ENCODE measurements at places on chromosomes 16 and 17.

DNA sequence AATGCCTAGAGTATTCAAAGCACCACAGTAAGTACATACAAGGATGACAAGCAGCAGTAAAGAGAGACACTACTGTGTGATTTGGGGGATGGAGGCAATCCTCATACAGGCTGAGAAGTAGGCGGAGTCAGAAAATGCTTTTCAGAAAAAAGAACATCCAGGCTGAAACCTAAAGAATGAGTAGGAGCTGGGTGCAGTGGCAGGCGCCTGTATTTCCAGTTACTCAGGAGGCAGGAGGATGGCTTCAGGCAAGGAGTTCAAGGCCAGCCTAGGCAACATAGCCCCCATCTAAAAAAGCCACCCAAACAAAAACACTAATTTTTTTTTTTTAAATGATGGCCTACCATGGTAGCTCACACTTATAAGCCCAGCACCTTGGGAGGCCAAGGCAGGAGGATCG, 10.3 kb downstream of the KANSL1 start:
- no peak for DNase-seq

GRCh38 chr16:81140930-81141780, 45.0 kb upstream of the GCSH start:
- DNase-seq, result no peak

DNA sequence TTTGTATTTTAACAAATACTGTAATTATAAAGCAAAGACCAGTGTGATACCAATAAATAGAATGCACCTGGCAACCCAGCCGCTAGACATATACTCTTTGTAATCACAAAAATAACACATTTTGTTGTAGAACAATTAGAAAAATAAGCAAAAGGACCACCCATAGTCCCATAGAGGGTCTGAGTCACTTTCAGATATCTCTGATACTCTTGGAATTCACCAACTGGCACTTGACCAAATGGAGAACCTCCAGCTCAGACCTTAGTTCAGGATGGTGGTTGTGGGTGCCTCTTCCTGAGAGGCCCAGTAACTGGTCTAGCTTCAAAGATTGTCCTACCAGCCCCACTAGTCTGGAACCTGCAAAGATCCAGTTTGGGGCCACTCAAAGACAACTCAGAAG, 789 bp upstream of the TERF2 start:
- no peak for DNase-seq

DNA sequence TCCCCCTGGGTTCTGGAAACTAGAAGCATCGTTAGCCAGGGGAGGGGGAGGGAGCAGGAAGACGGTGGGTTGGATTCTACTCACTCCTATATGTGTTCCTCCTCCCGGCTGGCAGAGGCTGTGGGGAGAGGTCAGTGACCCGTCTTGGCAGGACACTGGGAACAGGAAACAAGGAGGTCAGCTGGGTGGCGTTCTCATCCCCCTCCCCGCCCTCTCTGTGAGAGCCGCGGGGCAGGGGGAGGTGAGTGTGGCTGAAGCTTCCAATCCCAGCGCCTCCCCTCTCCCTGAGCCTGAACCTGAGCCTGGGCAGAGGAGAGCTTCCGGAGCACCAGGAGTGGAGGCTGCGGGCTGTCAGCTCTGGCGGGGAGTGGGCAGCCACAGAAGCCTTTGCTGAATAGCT, 12.5 kb downstream of the GPRC5C start:
- no peak for DNase-seq

GRCh38 chr17:53525590-53525989, 297.1 kb upstream of the KIF2B start:
- DNase-seq, result no peak

GRCh38 chr16:2404099-2404498, 25.1 kb upstream of the CCNF start:
- DNase-seq, result no peak

GRCh38 chr16:19128454-19129200, 14.9 kb downstream of the ITPRIPL2 start:
- DNase-seq, result no peak

DNA sequence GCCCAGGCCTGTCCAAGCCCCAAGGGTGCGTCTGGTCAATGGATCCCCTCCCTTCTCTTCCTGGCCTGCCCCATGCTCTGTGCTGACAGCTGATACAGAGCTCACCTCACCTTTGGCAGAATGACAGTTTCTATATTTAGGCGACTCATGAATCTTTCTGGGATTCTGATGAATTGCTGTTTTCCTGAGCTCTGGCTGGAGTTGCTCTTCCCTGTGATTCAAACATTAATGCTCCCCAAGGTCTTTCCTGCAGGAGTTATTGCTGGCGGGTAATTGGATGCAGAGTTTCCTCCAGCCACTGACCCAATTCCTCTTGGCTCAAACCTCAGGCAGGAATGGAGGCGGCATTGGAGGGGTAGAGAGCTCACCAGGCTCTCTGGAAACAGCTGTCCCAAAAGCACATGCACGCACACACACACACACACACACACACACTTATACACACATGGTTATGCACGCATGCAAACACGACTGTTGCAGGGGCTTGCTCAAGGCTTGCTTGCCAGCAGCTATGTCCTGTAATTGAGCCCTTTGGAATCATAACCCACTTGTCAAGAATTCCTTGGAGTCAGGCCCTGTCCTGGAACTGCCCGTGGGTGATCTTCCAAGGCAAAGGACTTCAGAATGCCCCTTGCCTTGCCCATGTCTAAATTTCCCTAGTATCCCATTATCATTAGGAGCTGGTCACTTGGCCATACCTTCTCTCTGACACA, 128.8 kb downstream of the ASIC2 start:
- DNase-seq, result no peak

DNA sequence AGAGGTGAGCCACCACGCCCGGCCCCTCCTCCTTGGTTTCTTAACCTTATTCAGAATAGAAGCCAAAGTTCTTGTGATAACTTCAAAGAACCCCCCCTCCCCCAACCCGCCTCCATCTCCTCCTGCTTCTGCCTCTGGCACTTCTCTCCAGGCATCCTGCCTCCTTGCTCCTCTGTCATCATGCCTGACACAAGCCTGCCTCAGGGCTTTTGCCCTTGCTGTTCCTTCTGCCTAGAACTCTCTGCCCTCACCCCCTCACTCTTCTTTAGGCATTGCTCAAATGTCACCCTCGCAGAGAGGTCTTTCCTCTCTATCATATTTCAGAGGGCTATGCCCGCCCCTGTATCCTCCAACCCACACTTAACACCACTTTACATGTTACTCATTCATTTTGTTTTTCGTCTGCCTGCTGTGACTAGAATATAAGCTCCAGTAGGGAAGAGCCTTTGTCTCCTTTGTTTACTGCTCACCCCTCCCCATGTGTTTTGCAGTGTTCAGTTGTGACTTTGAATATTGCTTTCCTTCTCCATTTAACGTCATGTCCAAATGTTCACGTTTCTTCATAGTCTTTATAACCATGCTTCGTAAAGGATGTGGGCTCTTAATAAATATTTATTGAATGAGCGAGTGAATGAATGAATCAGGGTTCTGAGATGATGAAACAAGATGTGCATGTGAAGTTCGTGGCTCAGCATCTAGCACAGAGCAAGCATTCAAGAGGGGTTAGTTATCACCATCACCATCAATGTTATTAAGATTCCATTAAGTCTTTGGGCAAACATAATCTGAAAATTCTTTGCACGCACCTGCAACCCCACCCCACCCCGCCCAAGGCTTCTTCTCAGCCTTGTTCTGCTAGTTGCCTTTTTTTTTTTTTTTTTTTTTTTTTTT, 186.2 kb upstream of the WSCD1 start:
- no peak for DNase-seq

DNA sequence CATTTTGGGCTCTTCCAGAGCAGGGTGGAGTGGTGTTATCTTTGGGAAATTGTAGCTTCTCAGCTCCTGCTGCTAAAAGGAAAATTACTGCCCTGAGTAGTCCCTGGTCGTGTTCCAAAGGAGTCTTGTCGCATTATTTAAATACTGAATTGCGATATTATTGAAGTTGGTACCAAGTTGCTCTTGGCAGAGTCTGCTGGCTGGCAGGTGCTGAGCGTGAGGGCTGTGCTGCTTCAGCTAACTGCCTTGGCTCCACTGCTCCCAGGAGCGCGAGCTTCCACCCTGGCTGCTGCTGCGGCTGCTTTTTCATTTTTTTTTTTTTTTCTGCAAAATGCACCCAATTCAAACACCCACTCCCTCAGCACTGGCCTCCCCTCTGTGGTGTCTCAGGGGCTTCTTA, 289.8 kb downstream of the MAF start:
- no peak for DNase-seq

DNA sequence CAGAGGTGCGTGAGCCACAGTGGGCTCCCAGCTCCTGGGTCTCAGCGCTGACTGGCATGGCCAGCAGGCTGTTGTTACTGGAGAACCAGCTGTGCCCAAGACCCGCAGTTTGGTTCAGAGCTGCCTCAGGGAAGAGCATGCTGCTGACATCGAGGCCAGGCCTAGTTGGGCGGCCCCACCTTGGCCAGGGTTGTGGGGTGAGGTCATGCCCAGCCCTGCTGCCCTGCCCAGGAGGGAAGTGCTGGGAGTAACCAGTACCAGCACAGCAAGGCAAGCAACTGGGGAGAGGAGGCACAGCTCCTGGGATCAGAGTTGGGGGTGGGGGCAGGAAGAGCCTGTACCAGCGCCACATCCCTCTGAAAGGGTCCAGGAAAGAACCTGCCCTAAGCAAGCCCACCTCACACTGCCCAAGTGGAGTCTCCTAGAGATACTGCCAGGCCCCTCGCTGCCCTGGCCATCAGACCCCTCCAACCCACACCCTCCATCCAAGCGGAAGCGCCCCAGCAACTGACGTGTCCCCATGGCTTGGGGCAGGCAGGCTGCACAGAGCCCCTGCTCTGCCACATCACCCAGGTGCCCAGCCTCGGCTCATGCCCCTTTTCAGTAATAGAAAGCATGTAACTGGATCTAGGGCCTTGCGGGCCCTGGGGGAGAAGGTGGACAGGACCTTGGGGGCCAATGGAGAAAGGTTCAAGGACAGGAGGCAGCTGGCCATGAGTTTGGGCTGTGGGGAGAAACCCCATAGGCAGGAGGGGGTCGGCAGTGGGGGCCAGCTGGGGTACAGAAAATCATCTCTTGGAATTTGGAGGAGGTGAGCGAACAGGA, 990 bp downstream of the DOK4 start:
- DNase-seq, result no peak

DNA sequence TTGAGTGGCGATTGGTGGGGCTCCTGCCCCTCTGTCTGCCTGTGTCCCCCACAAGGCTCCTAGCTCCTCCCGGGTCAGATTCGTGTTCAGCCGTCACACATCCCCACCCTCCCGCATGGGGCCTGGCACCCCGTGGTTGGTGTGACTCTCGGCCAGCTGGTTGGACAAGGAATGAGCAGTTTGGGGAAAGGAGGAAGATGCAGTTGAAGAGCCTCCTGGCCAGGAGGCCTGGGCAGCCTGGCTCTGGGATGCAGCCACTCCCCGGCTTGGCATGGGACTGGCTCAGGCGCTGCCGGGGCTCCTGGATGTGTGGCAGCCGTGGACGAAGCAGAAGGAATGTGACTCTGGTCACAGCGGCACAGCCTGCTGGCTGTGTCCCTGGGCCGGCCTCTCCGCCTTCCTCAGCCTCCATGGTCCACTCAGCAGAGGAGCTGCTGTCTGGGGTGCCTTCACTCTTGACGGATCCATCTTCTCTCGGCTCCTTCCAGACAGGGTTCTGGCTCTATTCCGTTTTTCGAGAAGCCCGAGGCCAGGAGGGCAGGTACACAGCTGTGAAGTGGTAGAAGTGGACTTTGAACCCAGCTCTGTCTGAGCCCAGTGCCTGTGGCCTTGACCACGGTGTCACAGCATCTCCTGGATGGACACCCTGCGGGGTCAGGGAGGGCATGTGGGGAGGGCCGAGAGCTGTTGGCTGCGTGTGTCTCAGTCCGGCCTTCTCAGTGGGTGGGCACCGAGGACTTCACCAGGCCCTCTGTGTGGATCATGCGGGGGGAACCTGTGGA, 2.1 kb downstream of the TRAF7 start:
- DNase-seq, result no peak

- DNase-seq, result no peak
These were observed 51.1 kb downstream of the ZNF778 start for GRCh38 chr16:89268585-89268984.

DNA sequence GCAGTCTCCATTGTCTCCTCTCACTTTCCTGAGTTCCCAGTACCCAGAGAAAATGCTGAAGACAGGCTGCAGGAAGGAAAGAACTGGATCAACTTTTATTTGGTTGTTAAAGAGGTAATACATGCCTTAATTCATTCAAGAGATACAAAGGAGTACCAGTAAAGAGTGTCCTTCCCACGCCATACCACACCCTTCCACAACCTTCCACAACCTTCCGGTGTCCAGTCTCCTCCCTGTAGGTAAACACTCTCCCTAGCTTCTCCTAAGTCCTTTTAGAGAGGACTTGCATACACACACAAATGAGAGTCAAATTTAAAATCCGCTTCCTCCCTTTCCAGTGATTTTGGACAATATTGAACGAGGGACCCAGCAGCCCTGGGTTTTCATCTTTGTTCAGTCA, 2.8 kb upstream of the CA7 start:
- no peak for DNase-seq

- DNase-seq, result no peak
These were observed 5.3 kb upstream of the RHOT2 start for GRCh38 chr16:662597-662996.

GRCh38 chr17:82882715-82883418, 43.0 kb upstream of the ZNF750 start:
- no peak for DNase-seq

- no peak for DNase-seq
These were observed 297.5 kb upstream of the FOXF1 start for GRCh38 chr16:86212706-86213436.

- peak; percentile 34 for DNase-seq
These were observed 33.9 kb downstream of the DCUN1D3 start for GRCh38 chr16:20866145-20866772.

DNA sequence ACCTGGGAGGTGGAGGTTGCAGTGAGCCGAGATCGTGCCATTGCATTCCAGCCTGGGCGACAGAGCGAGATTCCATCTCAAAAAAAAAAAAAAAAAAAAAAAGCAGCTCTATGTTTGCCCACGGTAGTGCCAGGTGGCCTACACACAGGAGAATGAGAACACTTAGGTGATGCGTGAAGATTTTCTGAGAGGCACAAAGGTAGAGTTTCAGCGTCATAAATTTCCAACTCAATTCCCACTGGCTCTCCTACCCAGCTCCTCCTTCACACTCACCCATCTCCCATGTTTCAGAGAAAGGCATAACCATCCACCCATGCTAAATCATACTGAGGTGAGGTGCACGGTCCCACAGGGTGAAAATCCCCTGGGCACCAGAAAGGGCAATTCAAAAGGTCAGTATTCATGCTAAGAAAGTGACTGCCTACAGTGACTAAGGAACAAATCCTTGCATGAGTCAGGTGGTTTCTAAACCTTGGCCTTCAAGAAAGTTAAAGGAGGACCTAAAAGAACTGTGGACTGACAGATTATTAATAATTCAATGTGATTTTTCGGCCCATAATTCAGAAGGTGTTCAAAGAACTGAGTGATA, 4.8 kb downstream of the DCAKD start:
- DNase-seq, result no peak

- no peak for DNase-seq
These were observed 70.2 kb downstream of the IRF8 start for GRCh38 chr16:85969159-85969558.

- DNase-seq, result no peak
These were observed 8.8 kb downstream of the SNRNP25 start for GRCh38 chr16:62283-62967.

- no peak for DNase-seq
These were observed 43.0 kb downstream of the RNF135 start for GRCh38 chr17:31013844-31014243.

GRCh38 chr16:28925386-28926228, 569 bp upstream of the RABEP2 start:
- peak; percentile 82 for DNase-seq
